ENCODE measurements at places on chromosomes 4 and X.
A peak's percentile ranks its signal among the peaks of the same experiment; 100 is the strongest.

DNA sequence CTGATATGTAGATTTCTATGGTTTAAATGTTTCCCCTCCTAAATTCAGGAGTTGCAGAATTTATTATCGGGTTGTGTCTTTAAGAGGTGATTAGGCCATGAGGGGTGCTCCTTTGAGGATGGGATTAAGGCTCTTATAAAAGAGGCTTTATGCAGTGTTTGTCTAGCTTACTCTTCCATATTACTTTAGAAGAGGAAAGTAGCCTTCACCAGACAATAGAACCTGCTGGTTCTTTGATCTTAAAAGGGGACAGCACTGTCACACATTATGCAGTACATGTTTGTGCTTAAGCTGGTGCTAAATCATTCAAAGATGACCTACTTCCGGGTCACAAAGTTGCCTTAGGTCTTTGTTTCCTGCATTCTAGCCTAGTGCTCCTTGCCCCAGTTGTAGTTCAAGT lies 81.0 kb downstream of the CPXCR1 start:
- no peak for DNase-seq

DNA sequence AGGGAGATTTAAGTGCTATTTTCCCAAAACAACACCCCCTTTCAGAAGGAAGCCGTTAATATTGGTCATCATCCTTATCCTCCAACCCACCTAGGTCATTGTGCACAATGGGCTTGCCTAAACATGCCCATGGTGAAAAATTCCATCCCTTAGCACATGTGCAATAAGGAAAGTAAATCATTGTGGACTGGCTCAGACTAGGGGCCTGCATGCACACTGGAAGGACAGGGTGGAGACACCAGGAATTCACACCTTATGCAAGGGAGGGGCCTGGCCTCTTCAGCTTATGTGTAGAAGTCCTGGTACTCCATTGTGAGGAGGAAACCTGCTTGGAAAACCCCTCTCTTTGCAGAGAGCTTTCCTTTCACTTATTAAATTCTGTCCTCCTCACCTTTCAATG lies 311.4 kb upstream of the NDST4 start:
- DNase-seq = no peak

GRCh38 chr4:24070117-24070516 lies 180.3 kb upstream of the PPARGC1A start:
- no peak for DNase-seq

- DNase-seq = no peak
These were observed 2.4 kb downstream of the MAGEA12 start for GRCh38 chrX:152735860-152736511.

GRCh38 chr4:31086756-31087330 lies 366.7 kb downstream of the PCDH7 start:
- DNase-seq = no peak

GRCh38 chrX:53073115-53073586 lies 9.0 kb upstream of the TSPYL2 start:
- no peak for DNase-seq

DNA sequence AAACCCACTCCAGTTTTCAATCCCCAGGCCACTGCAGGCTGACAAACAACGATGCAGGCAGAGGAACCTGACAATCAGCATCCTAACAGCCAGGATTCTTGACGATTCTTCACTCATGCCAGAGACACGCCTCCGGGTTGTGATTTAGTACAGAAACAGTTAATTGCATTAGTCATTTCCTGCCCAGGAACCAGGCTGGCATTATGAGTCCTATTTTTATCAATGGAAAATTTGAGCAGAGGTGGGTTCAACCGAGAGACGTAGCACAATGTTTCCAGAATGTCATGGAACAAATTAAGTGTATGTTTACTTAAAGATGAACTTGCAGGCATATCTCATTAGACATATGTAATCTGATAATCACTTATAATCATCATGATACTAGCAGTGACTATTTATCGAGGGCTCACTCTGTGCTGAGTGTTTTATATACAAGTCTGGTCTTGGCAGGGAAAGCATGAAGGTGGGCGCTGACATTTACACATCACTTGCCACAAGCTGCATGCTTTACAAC lies 159.7 kb downstream of the NSUN7 start:
- DNase-seq = peak; percentile 9

DNA sequence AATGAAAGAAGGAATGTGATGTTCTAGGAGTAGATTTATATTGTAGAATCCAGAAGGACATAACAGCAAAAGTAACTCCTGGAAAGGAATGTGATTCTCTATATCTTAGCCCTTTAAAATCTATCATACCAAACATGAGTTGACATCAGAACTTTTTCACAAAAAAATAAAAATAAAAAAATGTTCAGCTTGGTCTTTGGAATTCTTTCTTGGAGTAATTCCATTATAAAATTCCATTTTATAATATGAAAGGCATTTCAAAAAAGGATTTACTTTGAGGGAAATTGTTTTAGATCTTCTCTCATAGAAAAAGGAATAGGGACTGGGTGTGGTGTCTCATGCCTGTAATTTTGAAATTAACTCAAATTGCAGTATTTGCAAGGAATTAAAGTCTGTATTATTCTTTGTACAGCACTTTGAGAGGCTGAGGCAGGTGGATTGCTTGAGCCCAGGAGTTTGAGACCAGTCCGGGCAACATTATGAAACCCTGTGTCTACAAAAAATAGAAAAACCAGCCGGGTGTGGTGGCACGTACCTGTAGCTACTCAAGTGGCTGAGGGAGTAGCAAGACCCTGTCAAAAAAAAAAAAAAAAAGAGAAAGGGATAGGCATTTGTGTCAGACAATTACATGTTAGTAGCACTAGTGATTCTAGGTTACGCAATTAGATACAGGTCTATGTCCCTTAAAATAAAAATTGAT lies 134.9 kb downstream of the SLC4A4 start:
- DNase-seq = no peak

DNA sequence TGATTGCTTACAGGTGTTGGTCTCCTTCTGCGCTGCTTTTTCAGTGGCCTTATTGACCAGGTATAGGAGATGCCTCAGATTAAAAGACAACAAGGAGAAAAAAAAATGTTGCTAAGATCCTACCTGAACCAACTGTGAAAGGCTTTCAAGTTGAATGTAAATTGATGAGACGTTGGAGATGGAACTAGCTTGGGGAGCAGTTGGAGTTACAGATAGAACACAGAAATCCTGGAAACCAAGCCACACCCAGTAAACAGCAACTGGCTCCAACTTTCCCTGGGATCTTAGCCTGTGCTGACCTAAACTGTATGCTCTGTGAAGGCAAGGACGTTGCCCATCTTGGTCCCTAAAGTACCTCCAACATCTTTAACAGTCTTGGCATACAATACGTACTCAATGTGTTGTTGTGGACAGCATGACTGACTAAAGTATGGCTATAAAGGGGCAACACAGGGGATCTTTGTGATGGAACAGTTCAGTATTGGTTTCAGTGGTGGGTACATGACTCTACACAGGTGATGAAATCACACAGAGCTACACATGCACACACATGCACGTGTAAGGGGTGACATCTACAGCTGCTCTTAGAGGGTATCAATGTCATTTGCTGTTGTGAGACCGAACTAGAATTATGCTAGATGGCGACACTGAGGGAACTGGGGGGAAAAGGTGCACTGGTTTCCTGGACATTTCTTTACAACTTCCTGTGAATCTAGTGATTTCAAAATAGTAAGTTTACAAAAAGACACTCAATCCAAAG lies 22.3 kb downstream of the GAB3 start:
- no peak for DNase-seq

GRCh38 chr4:66555301-66555700 lies 885.0 kb upstream of the EPHA5 start:
- DNase-seq = no peak

- DNase-seq = no peak
These were observed 21.8 kb upstream of the GBA3 start for GRCh38 chr4:22670956-22671355.

DNA sequence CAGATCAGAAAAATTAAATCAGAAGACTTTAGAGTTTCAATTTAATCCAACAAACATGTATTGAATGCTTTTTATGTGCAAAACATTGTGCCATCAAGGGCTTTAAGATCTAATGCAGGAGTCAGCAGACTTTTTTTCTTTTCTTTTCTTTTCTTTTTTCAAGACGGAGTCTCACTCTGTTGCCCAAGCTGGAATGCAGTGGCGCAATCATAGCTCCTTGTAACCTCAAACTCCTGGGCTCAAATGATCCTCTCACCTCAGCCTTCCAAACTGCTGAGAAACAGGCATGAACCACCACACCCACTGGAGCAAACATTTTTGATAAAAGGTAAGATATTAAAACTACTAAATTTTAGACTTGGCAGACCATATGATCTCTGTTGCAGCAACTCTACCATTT lies 24.6 kb upstream of the LRBA start:
- no peak for DNase-seq

GRCh38 chrX:139932073-139932900 lies 566 bp downstream of the ATP11C start:
- no peak for DNase-seq

DNA sequence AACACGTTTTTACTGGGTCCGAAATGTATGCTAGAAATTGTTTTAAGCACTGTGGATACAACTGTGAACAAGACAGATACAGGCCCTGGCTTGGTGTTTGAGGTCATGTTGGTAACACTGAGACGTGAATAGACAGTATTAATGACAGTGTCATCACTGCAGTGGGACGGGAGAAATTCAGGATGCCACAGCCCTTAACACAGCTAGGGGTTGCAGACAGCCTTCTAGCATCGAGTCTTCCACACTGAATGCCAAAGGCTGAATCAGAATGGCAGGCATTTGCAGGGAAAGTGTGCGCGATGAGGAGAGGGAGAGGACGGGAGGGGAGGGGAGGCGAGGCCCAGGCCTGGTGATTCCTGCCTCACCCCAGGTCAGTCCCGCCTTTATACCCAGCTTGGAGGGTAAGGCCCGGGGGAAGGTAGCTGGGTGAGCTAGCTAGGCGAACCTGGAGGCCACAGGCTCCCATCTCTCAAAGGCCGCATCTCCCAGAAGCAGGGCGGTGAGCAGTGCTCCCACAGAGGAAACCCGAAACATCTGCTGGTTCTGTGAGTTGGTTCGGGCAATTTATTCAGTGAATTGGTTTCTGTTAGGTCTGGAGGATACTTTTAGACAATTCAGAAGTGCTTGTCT lies 44.1 kb upstream of the CLDN24 start:
- DNase-seq = no peak

GRCh38 chrX:34873500-34874225 lies 68.9 kb upstream of the FAM47B start:
- DNase-seq = no peak

Data from NCI-H2029 (cell line).